Activated CD4-positive, alpha-beta T cell treated with anti-CD3 and anti-CD28 coated beads for 36 hours (primary cell): ENCODE measurements at places on chromosomes 16 and 17. TPM values are rescaled to one million over a fixed set of nuclear protein-coding genes. Genes with fewer than 3 reads are reported as not detected.

Gene MRC2
- 11.3 TPM for total RNA-seq

Gene PRR35
- total RNA-seq, result not detected

DNA sequence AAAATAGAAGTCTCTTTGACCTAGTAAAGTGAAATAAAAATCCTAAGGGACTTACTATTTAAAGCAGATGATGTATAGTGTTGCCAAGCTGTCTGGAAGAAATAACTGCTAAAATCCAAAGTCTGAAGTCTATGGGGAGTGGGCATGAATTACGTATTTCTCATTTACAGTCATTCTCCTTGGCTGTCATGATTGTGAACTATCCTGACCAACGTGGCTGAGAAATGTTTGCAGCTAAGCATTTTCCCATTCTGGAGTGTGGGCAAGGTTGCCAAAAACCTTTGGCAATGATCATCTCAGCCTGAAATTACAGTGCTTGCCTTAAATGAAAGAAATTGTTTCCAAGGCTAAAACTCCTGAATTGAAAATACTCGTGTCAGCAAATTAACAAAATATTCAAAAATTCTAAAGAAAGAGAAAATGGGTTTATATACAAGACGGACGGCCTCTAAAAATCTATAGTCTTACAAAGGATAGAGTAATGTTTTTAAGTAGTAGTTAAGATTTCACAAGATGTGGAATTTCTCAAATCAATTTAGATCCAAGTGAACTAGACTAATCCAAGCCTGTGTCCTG lies 77.0 kb downstream of the CACNG1 start:
- no peak for DNase-seq

DNA sequence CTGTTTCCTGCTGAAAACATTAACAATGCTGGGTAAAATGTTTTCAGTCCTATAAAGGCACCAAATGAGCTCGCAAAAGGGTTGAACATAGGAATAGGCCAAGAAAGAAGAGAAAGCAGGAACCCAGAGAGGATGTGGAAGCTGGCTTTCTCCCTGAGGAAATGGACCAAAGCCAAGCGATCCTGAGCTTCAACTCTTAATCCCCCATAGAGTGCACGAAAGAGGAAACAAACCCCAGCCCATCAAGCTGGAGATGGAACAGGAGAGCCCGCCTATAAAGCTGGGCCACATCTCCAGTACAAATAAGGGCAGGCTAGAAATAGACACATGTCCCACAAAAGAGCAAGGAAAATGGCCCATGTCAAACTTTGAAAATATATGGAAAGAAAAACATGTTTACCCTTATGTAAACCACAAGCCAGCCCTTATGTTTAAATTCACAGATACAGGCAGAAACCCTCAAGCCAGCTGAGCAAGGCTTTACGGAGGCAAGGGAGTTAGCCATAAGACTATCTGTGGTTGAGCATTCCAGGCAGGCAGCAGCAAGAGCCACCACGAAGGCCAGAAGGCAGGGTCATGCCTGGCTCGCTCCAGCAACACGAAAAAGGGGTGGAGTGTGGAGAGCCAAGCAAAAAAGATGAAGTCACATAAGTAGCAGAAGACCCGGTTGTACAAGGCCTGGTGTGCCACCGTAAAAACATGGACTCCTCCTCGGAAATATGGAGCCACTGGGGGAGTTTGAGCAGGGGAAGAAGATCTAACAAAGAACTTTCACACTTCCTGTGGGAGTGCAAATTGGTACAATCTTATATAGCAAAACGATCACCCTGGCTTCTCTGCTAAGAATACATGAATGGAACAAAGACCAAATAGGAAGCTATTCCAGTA lies 27.8 kb downstream of the COPRS start:
- DNase-seq, result no peak

- DNase-seq, result no peak
These were observed 210.6 kb upstream of the DYNLRB2 start for GRCh38 chr16:80330150-80330549.

Gene CXCL16
- total RNA-seq, result 1.7 TPM

DNA sequence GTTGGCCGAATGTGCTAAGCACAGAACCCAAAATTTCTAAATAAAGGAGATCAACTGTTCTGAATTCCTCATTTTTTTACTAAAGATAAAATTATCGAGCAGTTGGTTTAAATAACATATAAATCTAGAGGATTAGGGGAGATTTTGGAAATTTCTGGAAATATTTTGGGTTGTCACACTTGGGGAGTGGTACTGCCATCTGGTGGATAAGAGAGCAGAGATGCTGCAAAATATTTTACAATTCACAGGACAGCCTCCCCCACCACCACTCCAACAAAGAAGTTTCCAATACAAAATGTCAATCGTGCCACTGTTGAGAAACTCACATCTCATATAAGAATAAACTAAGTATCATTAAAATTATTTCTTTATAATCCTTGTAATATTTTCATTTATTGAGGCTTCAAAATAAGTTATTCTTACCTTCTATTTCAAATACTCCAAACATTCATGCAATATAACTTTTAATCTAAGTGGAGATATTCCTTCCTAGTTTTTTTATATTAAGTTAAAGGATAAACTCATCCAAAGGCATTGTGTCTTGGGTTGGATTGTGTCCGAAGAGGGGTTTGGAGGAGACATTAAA lies 17.0 kb upstream of the ABCA8 start:
- no peak for DNase-seq

- DNase-seq, result no peak
These were observed 129.5 kb downstream of the ABCC6 start for GRCh38 chr16:16093628-16094332.
